ENCODE measurements at places on chromosomes 3 and 15. TPM values are rescaled to one million over a fixed set of nuclear protein-coding genes. Genes with fewer than 3 reads are reported as not detected.

DNA sequence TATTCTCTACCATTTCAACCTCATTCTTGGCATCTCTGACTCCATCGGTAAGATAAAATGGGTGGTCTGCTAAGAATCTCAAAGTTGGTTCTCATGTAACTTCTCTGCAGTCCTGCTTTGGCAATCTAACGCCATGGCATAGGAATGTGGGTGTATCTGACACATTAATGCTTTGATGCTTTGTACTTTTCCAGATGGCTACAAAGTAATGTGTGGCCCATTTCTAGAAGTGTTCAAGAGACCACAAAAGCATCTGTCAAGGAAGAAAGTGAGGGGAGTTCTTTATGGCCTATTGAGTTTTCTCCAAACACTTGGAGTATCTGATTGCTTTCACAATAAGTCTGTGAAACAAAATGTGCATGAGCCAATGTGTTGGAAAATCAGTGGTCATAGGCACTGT, 339.9 kb upstream of the TGFBR2 start:
- no peak overlapping the region for H3K27ac ChIP-seq
- H3K4me3 ChIP-seq: no peak overlapping the region
- peaks cover 4% of the 10 kb centered on the region for H3K4me1 ChIP-seq
- DNase-seq: no peak
- peaks cover 8% of the 10 kb centered on the region for H3K27me3 ChIP-seq
- H3K36me3 ChIP-seq: no peaks in the 10 kb centered on the region

- no peak for DNase-seq
- H3K27me3 ChIP-seq: no peaks in the 10 kb centered on the region
- H3K36me3 ChIP-seq: no peaks in the 10 kb centered on the region
- H3K4me3 ChIP-seq: no peak overlapping the region
- no peaks in the 10 kb centered on the region for H3K4me1 ChIP-seq
Observed at GRCh38 chr3:56059731-56060130, 408.5 kb downstream of the ERC2 start.

GRCh38 chr3:189569473-189569872, 61.7 kb upstream of the TP63 start:
- DNase-seq: no peak
- no peaks in the 10 kb centered on the region for H3K36me3 ChIP-seq
- H3K4me1 ChIP-seq: no peaks in the 10 kb centered on the region
- no peak overlapping the region for H3K27ac ChIP-seq
- peaks cover 1% of the 10 kb centered on the region for H3K27me3 ChIP-seq

GRCh38 chr3:29181149-29181780, 99.6 kb upstream of the RBMS3 start:
- H3K36me3 ChIP-seq: no peaks in the 10 kb centered on the region
- peaks cover 1% of the 10 kb centered on the region for H3K27me3 ChIP-seq
- no peak overlapping the region for H3K4me3 ChIP-seq
- DNase-seq: no peak
- no peaks in the 10 kb centered on the region for H3K4me1 ChIP-seq
- no peak overlapping the region for H3K27ac ChIP-seq

- no peak overlapping the region for H3K27ac ChIP-seq
- no peaks in the 10 kb centered on the region for H3K36me3 ChIP-seq
- H3K27me3 ChIP-seq: peaks cover 14% of the 10 kb centered on the region
- peaks cover 3% of the 10 kb centered on the region for H3K4me1 ChIP-seq
- DNase-seq: no peak
- no peak overlapping the region for H3K4me3 ChIP-seq
Observed at GRCh38 chr15:74820056-74820455, 6.4 kb upstream of the CPLX3 start.

GRCh38 chr3:19742935-19743334, 191.1 kb downstream of the EFHB start:
- no peaks in the 10 kb centered on the region for H3K4me1 ChIP-seq
- H3K27ac ChIP-seq: no peak overlapping the region
- no peaks in the 10 kb centered on the region for H3K36me3 ChIP-seq
- DNase-seq: no peak
- H3K27me3 ChIP-seq: peaks cover 1% of the 10 kb centered on the region
- H3K4me3 ChIP-seq: no peak overlapping the region

GRCh38 chr15:68500363-68501258, 68.6 kb upstream of the ITGA11 start:
- no peak overlapping the region for H3K27ac ChIP-seq
- peaks cover 7% of the 10 kb centered on the region for H3K27me3 ChIP-seq
- peaks cover 8% of the 10 kb centered on the region for H3K4me1 ChIP-seq
- no peak overlapping the region for H3K4me3 ChIP-seq
- no peaks in the 10 kb centered on the region for H3K36me3 ChIP-seq

DNA sequence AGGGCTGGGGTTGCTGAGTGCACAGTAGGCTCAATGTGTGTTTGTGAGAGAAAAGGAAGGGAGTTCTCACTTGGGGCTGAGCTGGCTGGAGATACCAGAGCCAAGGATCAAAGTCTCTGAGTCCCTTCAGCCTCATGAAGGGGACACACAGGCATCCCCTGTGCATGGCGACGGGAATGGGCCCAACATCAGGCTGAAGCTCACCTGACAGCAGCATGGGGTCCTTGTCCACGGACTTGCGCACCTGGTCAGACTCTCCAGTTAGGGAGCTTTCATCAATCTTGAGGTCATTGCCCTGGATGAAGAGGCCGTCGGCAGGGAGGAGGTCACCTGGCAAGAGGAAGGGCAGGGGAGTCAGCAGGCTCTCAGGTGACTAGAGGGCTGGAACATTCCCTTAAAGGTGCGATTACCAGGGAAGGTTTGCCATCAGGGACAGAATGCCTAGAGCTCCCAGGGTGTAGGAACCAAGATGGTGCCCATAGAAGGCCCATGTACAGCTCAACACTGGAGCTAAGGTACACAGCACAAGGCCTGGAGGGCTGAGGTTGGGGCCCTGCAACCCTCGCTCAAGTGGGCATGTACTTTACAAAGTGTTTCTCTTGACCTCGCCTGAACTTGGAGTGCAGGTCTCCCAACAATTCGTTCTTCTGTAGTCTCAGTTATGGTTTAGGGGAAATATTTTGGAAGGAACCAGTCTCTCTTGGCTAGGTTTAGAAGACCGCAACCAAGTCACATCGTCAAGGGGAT, 80.0 kb upstream of the SEC13 start:
- peaks cover 5% of the 10 kb centered on the region for H3K27me3 ChIP-seq
- H3K36me3 ChIP-seq: no peaks in the 10 kb centered on the region
- no peak overlapping the region for H3K4me3 ChIP-seq
- H3K4me1 ChIP-seq: peaks cover 3% of the 10 kb centered on the region
- DNase-seq: no peak

DNA sequence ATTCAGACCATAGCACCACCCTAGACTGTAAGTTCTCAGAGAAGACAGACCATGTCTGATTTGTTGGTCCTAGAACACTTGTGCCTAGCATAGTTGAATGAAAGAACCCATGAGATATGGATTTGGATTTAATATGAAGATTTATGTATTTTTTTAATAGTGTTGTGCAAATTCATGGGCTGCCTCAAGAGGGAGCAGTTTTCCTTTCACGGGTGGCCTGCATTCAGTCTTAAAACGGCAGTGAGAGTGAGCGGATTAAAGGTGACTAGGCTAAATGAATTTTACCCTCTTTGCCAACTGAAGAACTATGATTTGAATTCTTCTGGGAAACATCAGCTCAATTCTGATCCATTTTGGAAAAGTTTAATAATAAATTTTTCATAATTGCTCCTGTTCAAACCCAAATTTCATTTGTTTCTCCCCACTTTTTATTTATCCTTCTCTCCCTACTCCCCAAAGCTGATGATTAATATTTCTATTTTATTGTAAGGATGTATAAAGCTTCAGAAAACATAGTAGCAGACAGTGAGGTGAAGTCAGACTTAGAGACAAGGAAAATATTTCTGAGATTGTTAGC, 67.3 kb downstream of the MORC1 start:
- H3K36me3 ChIP-seq: no peaks in the 10 kb centered on the region
- H3K4me3 ChIP-seq: no peak overlapping the region
- H3K27ac ChIP-seq: no peak overlapping the region
- H3K4me1 ChIP-seq: no peaks in the 10 kb centered on the region
- DNase-seq: no peak
- H3K27me3 ChIP-seq: no peaks in the 10 kb centered on the region

GRCh38 chr3:11096266-11097139, 57.8 kb upstream of the HRH1 start:
- H3K4me1 ChIP-seq: no peaks in the 10 kb centered on the region
- H3K36me3 ChIP-seq: no peaks in the 10 kb centered on the region
- H3K27me3 ChIP-seq: peaks cover 8% of the 10 kb centered on the region
- H3K27ac ChIP-seq: no peak overlapping the region

DNA sequence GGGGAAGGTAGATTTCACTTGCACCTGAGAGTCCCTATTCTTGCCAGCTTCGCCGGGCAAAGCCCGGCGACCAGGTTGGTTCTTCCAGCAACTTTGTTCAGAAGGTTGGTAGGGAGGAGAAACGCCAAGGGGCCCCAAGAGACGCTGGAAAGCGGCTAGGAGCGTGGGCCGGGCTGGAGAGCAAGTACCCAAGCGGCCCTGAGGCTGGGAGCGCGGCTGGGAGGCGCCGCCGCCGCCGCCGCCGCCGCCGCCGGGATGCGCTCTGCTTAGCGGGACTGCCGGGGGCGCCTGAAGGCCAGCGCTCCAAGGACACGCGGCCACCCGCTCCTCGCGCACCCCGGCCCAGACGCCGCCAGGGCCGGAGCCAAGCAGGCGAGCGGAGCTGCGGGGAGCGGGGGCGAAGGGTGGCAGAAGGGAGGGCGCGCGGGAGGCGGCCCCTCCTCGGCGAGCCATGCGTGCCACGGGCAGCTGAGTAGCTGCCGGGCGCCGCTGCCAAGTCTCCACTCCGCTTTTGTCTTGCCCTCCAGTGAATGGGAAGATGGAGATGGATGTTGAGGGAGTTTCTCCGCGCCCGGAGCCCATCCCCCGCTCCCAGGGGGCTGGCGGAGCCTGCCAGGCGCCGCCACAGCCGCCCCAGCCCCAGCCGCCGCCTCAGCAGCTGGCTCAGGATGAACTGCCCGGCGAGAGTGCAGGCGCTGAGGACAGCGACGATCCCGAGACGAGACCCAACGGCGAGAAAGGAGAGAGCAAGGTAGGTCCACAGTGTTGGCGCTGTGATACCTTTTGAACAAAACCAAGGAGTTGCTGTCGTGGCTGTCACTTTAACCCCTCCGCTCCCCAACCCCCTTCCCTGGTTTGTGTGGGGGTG, 227.4 kb upstream of the AZI2 start:
- no peak overlapping the region for H3K27ac ChIP-seq
- H3K4me3 ChIP-seq: peak overlapping the region; percentile 93
- H3K36me3 ChIP-seq: no peaks in the 10 kb centered on the region
- DNase-seq: peak; percentile 51

DNA sequence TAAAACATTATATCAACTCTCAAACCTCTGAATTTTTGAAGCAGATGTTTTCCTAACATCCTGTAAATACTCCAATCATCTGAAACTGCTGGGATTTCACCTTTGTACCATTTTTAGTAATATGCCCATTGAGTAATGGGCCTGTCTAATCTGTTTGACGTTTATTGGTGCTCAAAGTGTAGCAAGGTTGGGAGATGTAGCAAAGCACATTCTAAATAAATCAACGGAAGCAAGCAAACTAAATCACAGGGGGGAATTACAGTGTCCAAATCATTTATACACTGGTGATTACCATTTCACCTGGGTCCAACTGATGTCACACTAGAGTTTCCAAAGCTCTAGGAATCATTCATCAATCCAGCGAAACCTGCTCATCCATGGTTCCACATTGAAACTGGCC, 518.7 kb upstream of the TBL1XR1 start:
- H3K27ac ChIP-seq: no peak overlapping the region
- no peaks in the 10 kb centered on the region for H3K36me3 ChIP-seq
- no peak overlapping the region for H3K4me3 ChIP-seq
- DNase-seq: no peak
- H3K27me3 ChIP-seq: no peaks in the 10 kb centered on the region
- no peaks in the 10 kb centered on the region for H3K4me1 ChIP-seq

DNA sequence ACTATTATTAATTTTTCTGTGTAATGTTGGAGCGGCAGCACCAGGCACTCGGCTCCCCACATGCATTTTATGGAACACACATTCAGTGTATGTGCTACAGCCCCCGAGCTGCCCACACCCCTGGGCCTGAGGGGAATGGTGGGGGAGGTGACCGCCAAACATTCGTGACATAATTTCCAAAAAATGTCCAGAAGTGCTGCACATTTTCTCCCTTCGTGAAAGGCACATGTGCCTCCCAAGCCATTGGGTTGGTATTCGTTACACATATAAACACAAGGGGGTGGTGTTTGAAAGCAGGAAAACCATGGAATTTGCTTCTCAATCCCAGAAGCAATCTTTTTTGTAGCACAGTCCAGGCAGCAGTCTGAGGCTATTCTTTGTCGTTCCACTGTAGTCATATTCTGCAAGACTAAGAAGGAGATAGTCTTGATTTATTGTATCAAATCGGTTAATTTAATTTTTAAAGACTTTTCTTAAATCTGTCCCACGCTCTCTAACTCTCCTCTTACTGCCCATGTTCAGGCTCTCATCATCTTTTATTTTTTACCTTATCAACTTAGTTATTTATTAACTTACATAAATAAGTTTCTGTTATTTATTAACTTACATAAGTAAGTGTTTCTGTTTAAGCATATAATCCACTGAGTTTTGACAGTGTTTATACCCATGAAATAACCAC, 39.2 kb upstream of the POLR2M start:
- H3K4me1 ChIP-seq: peaks cover 3% of the 10 kb centered on the region
- H3K36me3 ChIP-seq: peaks cover 4% of the 10 kb centered on the region
- no peak overlapping the region for H3K27ac ChIP-seq
- no peak for DNase-seq
- no peak overlapping the region for H3K4me3 ChIP-seq

DNA sequence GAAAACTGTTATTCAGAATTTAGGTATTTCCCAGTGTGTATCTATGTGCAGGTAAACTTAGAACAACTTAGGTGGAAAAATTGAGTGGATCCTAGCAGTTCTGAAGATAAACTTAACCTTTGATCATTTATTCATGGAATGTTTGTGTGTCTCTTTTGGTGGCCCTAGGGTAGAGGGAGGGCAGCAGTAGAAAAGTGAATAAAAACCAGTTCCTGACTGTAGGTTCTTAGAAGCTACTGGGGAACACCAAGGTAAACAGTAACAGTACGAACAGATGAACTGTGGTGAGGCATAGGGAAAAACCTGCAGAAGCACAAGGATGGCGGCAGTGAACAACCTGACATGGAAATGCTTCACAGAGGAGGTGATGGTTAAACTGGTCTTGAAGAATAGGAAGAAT, 2.5 kb downstream of the SNRK start:
- DNase-seq: no peak
- peaks cover 21% of the 10 kb centered on the region for H3K36me3 ChIP-seq
- peak overlapping the region; percentile 99 for H3K4me3 ChIP-seq
- H3K27me3 ChIP-seq: peaks cover 7% of the 10 kb centered on the region
- H3K27ac ChIP-seq: no peak overlapping the region

PTX3 gene
- total RNA-seq: 0.13 TPM

ITIH4 gene
- 8.2 TPM for total RNA-seq

Measured in endothelial cell (in vitro differentiated cells).